ENCODE measurements at places on chromosomes 2 and 18.

DNA sequence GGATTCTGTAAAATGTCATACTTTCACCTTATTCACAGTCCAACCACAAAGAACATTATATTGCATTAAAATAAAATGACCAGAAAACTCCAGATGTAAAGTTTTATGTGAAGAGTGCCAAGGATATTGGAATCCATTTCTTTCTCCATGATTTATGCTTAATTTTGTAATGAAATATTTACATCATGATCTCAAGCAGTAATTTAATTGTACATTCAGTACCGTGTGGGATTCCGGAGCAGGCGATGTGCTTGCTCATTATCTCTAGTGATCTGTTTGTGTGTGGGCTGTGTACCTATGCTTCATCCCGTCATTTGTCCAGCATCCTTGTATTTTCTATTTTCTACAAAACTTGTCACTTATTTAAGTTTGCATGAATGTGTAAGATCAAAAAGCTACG lies 415.9 kb upstream of the SLC8A1 start:
- DNase-seq: no peak

- no peak for DNase-seq
Measured at GRCh38 chr18:1993866-1994265, 577.4 kb downstream of the METTL4 start.

GRCh38 chr18:48468151-48468550 lies 59.0 kb upstream of the ZBTB7C start:
- DNase-seq: no peak

DNA sequence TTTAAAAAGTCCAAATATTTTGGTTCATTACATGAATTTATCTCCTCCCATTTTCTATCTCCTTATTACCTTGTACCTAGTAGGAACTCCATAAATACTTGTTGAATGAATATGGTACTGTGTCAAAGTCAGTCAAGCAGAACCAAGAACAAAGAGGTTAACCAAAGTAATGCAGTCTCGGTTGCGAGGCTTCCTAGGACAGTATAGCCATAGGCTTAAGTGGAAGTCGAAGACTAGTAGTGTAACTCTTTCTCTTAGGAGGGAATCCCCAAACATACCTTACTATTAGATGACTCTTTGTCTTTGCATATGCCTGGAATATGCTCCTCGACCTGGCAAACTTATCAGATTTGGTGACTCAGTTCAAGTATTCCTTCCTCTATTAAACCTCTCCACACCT lies 4.8 kb downstream of the LIPT1 start:
- DNase-seq: no peak

DNA sequence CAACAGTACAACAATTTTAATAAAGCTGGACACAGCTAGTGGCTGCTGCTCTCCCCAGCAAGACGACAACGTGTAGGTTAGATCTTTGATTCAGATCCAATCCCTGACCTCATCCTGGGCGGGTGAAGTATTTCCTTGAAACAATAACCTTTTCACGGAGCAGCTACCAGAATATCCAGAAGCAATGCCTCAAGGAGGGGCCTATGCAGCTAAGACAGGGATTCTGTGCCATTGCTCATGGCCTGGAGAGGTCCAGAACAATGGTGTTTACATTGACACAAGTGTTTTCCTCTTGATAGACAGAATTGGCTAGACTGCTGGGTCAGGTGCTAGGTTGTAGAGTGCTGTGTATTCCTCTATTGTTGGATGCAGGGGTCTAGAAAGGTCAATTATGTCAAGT lies 520.1 kb downstream of the BCL11A start:
- no peak for DNase-seq

DNA sequence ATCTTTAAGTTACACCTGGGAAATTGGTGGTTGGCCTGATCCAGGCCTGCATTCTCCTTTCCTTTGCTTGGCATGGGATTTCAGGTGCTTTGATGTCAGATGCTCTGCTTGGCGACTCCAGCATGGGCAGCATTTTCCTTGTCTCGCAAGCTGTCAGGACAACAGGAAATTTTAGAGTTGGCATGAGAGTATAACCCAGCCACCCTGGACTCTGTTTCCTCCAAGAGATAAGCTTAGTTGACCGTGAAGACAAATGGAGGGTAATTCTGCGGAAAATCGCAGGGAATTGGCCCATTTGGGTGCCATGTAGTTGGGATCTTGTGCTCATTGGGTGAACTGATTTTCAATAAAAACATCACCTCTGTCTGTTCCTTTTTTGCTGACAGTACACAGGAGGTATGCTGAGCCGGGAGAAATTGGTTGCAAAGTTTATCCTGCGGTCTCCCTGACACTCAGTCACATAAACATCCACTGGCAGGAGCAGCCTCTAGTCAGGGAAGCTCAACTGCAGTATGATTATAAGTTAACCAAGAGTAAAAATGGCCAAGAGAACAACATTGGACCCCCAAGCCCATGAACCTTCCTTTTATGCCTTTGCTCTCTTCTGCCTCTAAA lies 409.9 kb downstream of the SETBP1 start:
- DNase-seq: no peak

GRCh38 chr2:187838690-187839089 lies 284.5 kb upstream of the TFPI start:
- no peak for DNase-seq

- DNase-seq: no peak
Measured at GRCh38 chr2:85165088-85165690, 32.0 kb downstream of the TCF7L1 start.

GRCh38 chr2:143682436-143683055 lies 553.3 kb downstream of the ARHGAP15 start:
- DNase-seq: no peak

- no peak for DNase-seq
Measured at GRCh38 chr2:172177996-172178395, 75.3 kb upstream of the DLX2 start.

GRCh38 chr18:57816208-57816954 lies 13.3 kb upstream of the ATP8B1 start:
- DNase-seq: no peak

DNA sequence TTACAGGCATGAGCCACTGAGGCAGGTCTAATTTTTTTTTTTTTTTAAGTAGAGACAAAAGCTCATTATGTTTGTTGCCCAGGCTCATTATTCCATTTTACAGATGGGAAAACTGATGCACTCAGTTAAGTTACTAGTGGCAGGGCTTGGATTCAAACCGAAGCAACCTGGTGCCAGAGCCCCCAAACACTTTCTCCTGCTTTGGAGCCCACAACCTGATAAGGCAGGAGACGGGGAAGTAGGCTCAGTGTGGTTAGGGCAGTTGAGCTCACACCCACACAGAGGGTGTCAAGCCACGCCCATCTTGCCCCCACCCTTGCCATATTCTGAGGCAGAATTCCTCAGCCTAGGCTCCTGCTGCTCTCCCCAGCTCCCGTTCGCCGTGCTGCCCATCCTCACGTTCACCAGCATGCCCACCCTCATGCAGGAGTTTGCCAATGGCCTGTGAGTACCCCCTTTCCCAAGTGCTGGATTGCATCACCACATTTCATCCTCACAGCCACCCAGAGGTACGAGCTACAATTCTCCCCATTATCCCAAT lies 5.8 kb upstream of the CTDSP1 start:
- DNase-seq: no peak

DNA sequence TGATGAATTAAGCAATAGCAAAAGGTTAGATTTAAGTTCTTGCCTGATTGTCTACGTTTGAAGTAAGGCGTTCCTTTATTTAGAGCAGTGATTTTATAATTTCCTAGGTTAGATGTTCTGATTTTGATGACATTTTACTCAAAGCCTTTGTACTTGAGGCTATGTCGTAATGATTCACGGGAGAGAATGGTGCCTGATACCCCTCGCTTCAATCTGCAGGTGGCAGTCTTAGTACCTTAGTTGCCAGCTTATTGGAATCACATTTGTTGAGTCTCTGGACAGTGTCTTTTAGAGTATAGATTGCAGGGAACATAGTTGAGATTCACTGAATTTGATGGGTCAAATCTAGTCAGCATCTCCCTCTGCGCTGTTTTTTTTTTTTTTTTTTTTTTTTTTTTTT lies 89.5 kb downstream of the BIRC6 start:
- no peak for DNase-seq

DNA sequence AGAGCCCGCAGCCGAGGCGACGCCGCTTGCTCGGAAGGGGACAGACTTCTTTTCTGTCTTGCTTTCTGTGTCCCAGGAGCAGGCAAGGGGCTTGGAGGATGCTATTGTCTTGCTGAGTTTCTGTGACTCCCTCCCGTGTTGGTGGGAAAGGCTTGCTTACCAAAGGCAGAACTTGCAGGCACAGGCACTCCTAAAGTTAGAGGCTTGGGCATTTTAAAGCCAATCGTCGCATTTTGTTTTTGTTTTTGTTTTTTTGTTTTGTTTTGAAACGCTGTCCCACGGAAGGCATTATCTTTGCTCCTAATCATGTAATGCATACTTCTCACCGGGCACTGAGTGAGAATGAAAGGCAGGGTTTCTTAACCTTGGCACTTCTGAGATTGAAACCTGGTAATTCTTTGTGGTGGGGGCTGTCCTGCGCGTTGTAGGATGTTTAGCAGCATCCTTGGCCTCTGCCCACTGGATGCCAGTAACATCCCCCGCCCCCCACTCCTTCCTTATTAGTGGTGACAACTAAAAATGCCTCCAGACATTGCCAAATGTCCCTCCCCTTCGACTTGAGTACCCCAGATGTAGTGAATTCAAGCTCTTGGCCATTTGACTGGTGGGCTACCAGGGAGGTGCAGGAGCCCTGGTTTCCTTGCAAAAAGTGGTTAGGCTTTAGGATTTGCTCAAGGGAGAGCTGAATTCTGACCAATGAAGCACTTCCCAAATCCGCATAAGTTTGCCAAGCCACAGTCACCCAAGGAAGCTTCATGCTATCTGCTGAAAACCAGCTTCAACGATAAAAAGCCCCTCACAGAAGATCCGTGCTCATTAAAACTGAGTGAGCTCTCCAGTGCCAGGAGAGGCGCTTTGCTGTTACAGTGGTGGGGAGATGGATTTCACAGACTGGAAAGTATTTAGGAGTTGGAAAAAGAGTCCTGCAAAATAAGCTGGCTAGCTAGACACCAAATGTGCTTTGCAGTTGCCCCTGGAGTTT lies 1.2 kb downstream of the ANTXR1 start:
- DNase-seq: no peak

DNA sequence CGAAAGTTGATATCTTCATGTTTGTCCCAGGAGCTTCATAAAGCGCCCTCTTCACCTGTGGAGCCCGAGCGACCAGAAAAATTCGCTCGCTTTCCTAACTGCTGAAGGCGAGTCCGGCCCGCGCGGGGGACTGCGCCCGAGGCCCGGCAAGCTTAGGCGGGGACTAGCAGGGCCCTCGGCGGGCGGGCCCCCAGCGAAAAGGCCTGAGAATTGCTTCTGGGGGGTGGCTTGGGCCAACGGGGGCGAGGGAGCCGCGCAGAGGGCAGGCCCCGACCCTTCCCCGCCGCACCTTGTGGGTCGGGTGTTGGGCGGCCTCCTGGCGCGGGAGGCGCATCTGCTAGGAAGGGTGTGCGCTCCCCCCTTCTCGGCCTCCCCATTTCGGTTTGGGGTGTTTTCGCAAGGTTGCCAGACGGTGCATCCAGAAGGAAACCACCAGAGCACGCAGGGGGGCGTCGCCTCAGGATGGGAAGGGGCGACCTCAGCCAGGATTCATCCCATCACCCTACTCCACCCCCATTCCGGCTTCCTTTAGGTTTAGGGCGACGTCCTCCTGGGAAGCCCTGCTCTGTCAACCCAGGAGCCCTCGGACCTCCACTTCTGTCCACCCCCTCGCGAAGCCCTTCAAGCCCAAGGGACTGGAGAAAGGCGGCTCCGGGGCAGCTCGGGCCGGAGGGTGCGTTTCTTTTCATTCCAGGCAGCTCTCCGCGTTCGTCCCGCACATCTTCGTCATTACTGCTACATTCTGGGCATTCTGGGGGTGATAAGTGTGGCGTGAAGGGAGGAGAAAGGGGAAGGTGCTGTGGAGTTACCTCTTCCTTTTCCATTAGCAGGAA lies 9.1 kb downstream of the SP9 start:
- no peak for DNase-seq

DNA sequence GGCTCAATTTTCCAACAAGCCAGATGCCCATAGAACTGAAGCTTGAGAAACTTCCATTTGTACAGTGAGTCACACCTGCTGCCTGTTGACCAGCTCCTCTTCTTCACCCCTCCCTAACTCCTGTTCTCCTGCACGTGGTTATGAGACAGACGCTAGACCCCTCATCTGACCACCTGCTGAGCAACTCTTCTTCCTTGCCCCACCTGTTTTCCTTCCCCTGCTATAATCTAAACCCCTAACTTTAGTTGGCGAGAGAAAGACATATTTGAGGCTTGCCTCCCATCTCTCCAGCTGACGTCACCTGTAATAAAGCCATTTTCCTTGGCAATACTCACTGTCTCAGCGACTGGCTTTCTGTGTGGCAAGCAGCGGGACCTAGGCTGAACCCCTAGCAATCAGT lies 22.3 kb upstream of the ITM2C start:
- no peak for DNase-seq

DNA sequence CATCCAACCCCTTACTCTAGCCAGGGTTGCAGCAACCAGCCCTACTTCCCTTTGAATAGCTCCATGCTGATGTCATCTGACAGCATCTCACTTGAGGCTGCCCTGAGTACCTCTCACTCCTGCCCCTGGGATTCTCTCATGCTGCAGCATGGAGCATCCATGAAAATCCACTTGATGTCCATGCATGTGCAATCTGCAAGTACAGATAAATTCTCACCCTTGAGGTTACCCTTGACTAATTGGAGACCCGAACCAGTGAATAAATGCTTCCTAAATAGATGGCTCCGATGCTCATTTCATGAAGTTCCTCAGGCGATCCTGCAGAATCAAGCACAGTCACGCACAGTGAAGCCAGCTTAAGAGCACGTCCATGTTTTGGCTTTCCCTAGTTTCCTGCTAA lies 298.3 kb downstream of the RBM43 start:
- DNase-seq: no peak

- DNase-seq: no peak
Measured at GRCh38 chr2:37551783-37552182, 119.7 kb downstream of the CDC42EP3 start.

All from stimulated activated naive CD4-positive, alpha-beta T cell treated with Interleukin-2 at 50 U/mL for 16 hours (primary cell).